ENCODE measurements at places on chromosomes 1 and 21. TPM values are rescaled to one million over a fixed set of nuclear protein-coding genes. Genes with fewer than 3 reads are reported as not detected.

Gene JAM2
- total RNA-seq = 104 TPM

- H3K36me3 ChIP-seq = no peaks in the 10 kb centered on the region
- H3K4me3 ChIP-seq = peak within 1 kb of the TSS; percentile 72
- H3K27me3 ChIP-seq = peaks cover 29% of the 10 kb centered on the region
- H3K4me1 ChIP-seq = peaks cover 28% of the 10 kb centered on the region
- H3K27ac ChIP-seq = peak within 1 kb of the TSS; percentile 72
These were observed at the start of gene NGF for GRCh38 chr1:115337633-115338456. TSS of gene NGF (minus strand) at chr1:115338249. CDS start at chr1:115286795, 51,454 bp downstream.

DNA sequence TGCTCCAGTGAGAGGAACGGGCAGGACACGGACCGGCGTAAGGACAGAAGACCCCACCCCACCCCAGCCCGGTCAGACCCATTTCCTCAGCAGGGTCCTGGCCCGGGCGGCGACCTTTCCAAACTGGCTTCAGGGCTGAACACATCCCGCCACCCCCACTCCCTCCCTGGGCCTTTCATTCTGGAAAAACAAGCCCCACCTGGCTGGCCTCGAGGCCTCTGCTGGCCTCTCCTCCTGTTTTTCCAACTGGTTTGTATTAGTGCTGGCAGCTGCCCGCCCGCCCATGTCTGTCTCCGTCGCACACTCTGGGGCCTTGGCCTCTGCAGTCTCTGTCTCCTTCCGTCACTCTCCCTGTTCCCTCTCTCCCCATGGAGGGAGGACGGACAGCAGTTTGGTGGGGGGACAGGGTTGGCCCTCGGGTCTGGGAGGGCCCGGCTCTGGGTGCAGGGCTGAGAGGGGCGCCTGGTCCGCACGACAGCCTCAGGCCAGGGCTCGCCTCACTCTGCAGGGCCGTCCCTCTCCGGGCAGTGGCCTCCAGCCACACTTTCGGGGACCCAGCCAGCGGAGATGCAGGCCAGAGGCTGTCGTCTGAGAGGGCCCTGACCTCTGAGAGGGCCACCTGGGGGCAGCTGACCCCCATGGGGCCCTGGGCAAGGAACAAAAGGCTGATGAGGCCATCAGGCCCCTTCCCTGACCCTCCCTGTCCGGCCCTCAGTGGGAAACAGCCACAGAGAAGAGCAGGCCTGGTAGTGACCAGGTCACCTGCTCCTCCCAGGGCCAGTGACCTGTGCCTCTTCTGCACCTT lies 1.5 kb upstream of the MXRA8 start:
- peak overlapping the region; percentile 91 for H3K27ac ChIP-seq
- peaks cover 11% of the 10 kb centered on the region for H3K27me3 ChIP-seq
- H3K4me1 ChIP-seq = peaks cover 61% of the 10 kb centered on the region
- no peak for DNase-seq
- peaks cover 2% of the 10 kb centered on the region for H3K36me3 ChIP-seq

DNA sequence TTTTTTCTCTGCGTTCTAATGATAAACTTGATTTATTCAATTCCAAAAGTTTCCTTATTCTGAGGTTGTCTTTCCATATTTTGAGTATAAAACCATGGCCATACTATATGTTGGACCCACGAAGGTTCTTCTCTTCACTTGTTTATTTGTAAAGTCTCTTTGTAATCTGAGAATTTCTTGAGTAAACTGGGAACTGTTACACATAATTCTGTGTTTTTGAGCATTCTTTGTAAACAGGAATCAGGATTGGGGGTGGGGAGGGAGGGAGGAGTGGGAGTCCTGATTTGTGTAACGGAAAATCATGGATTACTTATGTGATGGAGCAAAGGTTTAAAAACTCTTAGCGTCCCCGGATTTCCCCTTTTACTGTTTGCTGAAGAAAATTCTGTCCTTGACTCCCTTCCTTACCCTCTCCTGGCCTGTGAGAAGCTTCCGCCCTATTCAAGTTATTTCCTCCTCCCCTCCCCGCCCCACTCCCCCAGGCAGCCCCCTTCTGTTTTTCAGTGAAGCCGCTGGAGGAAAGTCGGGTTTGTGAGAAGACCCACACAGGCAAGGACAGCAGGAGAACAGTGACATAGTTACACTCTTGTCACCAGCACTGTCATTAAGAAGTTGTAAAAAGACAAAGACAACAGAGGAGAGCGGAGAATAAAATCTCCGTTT lies 6.4 kb upstream of the NBPF11 start:
- H3K4me1 ChIP-seq = peaks cover 7% of the 10 kb centered on the region
- peaks cover 4% of the 10 kb centered on the region for H3K36me3 ChIP-seq
- DNase-seq = no peak
